Lung (tissue), 17 donors: ENCODE measurements at places on chromosomes 1 and 21. TPM values are rescaled to one million over a fixed set of nuclear protein-coding genes. Genes with fewer than 3 reads are reported as not detected.

- DNase-seq = no peak
Observed at GRCh38 chr1:233251201-233251720, 44.3 kb downstream of the PCNX2 start.

GRCh38 chr1:91617285-91617765, 116.7 kb downstream of the CDC7 start:
- DNase-seq = no peak

GRCh38 chr1:47901001-47901575, 96.1 kb downstream of the TRABD2B start:
- no peak for DNase-seq

The CTSS gene
- 79.2 TPM for polyA plus RNA-seq

DNA sequence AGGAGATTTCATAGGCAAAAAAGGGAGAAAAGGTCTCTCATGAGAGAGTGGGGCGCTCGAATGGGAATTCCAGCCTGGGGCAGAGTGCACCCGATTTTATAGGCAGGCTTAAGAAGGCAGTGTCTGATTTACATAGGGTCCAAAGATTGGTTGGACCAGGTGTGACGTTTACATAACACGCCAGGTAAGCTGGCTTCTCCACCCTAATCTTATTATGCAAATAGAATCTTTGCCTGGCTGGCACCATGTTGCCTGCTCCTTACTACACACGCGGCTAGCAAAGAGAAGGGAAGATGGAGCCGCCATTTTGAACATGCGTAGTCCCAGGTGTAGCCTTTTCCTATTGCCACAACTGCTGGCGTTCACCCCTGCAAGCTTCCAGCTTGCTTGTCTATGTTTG, 103.7 kb downstream of the SLC16A1 start:
- DNase-seq = no peak

GRCh38 chr1:201436393-201436792, 14.9 kb upstream of the TNNI1 start:
- peak; percentile 70 for DNase-seq

DNA sequence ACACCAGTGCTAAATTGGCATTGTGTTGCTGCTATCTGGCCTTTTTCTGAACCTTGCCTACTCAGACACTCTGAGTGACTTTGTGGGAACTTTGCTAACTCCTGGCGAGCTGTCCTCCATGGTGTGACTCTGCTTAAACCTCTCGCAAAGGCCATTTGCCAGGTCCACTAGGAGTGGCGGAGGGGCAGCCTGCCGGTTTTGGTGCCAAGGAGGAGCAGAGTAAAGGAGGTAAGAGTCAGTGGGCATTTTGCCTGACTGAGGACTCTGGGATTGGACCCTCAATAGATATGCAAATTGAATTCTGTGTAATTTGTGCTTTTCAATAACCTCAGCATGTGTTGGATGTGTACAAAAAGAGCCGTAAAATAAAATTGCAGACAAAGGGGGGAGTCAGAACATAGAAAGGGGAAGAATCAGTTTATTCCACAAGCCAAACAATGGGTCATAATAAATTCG, 386.6 kb upstream of the NFIA start:
- no peak for DNase-seq

The CSF3R gene
- polyA plus RNA-seq = 705 TPM

DNA sequence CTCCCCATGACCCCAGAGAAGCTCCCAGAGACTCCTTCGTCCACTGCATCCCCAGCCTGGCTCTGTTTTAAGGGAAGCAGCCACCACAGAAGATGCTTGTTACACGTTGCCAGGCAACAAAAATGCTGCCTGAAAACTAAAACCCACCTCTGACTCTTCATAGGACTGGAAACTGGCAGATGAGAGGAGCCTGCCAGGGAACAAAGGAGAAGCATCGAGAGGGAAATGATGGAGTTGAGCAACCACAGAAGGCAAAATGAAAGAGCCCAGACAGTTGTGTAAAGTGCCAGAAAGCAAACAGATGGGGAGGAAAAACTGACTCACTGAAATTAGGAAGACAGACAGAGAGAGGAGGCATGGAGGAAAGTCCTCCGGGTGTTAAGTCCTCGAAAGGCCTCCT, 118.4 kb downstream of the KCNN3 start:
- peak; percentile 39 for DNase-seq

DNA sequence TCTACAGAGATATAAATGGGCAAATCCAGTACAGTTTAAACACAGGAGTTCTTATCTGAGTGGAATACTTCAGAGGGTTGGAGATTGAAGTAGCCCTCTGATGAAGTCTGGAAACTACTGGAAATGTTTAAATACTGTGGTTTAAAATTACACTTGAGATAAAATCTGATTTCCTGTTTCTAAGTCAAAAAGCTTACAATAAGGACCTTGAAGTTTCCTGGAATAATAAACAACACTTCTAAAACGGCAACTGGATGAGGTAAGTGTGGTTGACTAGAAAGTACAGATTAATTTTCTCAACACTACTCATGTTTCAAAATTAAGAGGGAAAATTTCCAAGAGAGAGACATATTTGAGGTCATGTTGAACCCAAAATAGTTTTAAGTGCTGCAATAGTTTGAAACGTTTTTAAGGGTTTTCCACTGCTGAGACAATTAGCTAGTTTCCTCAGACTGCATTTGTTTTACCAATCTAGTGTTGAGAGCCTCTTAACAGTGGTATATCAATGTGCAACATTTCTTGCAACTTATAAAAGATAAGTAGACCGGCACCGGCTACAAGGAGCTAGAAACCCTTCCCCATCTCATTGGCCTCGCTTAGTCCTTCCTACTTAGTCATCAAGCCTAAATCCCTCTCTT, 27.4 kb downstream of the KCNA3 start:
- DNase-seq = peak; percentile 96

DNA sequence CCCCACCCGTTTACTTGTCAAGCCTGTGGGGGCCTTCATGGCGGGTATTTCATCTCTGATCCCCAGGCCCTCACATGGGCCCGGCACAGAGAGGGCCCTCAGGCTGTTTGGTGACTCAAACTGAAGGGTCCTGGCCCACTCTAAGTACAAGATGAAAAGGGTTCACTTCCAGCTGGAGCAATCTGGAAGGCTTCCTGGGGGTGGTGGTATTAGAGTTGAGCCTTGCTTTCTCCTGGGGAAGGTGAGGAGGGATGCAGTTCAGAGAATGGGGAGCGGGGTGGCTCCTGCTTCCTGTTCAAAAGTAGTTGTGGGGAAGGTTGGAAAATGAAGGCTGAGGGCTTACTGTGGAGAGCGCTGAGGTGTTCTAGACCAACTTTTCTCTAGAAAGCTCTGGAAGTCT, 47.7 kb downstream of the DHRS3 start:
- DNase-seq = no peak

The DMBX1 gene
- polyA plus RNA-seq = 0.01 TPM

The CLCA4 gene
- 0.20 TPM for polyA plus RNA-seq

GRCh38 chr1:193113992-193114332, 7.9 kb upstream of the CDC73 start:
- no peak for DNase-seq

GRCh38 chr1:235947989-235948388, 81.3 kb upstream of the LYST start:
- DNase-seq = no peak

DNA sequence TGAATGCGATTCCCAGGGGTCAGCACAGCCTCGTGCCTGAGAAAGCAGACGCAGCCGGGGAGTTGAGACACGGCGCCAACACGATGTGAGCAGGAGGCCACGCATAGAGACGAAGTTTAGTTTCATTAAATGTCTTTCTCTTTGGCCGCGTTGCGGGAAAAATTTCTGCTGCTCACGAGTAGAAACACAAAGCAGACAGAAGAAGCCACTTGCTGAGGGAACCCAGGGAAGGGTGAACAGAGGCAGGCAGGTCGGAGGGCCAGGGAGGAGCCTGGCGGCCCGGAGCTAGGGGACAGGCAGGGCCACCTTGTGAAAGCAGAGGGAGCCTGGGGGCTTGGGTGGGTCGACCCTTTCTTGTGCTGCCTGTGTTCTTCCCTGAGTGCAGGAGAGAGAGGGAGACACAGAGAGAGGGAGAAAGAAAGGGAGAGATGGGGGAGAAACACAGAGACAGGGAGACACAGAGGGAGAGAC, 33.2 kb downstream of the POFUT2 start:
- no peak for DNase-seq

The MROH9 gene
- polyA plus RNA-seq = 0.71 TPM

- DNase-seq = no peak
Observed at GRCh38 chr1:234705615-234706014, 95.6 kb upstream of the IRF2BP2 start.

GRCh38 chr1:204145033-204145504, 6.8 kb downstream of the ETNK2 start:
- DNase-seq = no peak

DNA sequence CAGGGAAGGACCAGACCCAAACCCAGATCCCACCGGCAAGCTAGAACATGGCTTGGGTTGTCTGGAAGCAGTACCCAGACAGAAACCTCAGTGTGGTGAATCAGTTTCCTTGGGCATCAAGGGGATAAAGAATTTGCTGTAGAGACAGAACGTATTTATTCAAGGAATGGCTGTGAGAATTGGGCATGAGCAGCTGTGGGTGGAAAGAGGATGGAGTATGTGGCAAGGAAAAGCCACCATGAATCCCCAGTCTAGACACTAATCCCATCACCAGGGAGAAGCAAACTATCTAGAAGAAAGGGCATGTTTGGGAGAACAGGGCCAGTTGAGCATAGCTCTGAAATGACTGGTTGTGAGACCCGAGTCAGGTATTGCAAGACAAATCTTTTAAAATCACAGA, 109.2 kb downstream of the TOMM20 start:
- no peak for DNase-seq

GRCh38 chr1:55331351-55331750, 116.2 kb upstream of the USP24 start:
- DNase-seq = no peak

The LHX8 gene
- not detected for polyA plus RNA-seq

- no peak for DNase-seq
Observed at GRCh38 chr1:170415710-170416372, 116.1 kb upstream of the GORAB start.

The RAB7B gene
- polyA plus RNA-seq = 5.3 TPM

- DNase-seq = no peak
Observed at GRCh38 chr1:193322211-193322610, 135.8 kb upstream of the B3GALT2 start.

DNA sequence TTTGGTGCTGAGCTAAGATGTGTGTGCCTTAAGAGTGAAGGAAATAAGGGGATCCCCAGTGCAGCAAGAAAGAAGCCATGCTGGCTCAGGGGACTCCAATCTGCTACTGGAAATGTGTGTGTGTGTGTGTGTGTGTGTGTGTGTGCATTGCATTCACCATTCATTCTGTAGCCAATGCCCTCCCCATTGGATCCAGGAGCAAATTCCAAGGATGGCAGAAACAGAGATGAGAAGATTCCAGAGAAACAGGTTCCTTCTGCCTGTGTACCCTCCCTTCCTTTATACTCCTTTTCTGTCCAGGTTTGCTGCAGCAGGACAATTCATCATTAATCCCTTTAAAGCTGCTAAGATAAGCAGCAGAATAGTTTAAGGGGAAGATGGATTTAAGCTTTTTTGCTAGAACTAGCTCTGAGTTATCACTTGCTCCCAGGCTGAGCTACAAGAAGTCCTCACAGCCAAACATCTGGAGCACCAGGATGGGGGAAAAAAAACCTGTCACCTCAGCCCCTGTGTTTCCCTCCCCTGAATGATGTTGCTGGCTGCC, 3.2 kb downstream of the SLC6A17 start:
- no peak for DNase-seq

DNA sequence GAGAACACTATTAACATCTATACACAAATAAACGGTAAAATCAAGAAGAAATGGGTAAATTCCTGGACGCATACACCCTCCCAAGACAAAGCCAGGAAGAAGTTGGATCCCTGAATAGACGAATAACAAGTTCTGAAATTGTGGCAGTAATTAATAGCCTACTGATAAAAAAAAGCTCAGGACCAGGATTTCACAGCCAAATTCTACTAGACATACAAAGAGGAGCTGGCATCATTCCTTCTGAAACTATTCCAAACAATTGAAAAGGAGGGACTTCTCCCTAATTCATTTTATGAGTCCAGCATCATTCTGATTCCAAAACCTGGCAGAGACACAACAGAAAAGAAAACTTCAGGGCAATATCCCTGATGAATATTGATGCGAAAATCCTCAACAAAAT, 70.7 kb upstream of the FMO3 start:
- DNase-seq = no peak

The OR2T35 gene
- polyA plus RNA-seq = not detected

DNA sequence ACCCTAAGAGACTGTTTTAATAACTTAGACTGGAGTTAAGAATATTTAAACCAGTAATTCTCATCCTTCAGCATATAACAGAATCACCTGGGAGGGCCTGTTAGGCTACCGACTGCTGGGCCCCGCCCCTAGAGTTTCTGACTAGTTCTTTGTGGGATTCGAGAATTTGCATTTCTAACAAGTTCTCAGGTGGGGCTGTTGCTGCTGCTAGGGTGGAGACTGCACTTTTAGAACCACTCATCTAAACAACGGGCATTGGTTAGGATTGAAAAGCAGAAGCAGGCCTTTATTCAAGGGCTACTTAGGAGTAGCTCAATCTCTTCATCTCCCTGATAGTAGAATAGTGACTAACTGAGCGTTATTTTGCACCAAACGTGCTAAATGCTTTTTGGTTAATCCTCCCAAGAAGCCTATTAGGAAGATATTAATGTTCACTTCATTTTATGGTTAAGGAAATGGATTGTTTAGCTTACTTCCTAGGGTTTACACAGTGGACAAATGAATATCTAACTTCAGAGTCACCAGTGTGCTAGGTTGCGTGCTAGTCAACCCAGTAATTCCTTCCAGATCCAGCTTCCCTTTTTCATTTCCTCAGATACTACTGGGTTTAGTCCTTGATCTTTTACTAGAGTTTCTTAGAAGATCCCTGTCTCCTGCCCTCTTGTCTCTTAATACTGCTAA, 31.1 kb upstream of the UAP1 start:
- no peak for DNase-seq
